ENCODE measurements at places on chromosomes 5 and 9.

GRCh38 chr9:127050152-127050551, 72.3 kb downstream of the ANGPTL2 start:
- no peak for DNase-seq

- no peak for DNase-seq
Observed at GRCh38 chr5:50922942-50923767, 256.7 kb downstream of the PARP8 start.

DNA sequence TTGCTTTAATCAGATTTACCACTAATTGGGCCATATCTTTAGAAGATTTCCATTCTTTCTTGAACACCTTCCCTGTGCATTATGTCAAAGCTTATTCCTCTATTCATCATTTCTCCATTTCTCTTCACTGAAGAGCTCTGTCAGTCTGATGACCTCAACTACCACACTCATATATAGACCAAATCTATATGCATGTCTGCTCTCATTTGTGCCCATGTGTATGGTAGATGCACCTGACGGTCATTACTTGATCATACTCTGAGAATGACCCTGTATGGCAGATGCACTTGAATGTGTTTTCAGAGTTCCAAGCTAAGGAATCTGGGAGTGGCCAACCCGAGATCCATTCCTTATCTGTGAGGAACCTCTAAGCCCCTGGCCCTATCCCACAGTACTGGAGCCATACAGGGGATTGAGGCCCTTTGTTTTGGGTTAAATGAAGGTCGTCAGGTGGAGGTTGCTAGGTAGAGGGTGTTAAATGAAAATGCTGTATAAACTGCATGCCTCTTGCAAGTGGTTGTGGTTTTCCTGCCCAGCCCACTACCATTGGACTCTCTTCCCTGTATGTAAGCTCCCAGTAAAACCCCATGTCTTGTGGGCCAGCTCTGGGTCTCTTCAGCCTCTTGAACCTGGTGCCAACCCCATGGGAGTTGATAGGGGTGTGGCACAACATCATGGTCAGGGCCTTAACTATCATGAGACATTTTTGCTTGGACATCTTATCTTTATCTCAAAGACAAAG, 229.5 kb downstream of the KIAA0825 start:
- no peak for DNase-seq

GRCh38 chr5:92922231-92922967, 658.6 kb downstream of the NR2F1-AS1 start:
- no peak for DNase-seq

- no peak for DNase-seq
Observed at GRCh38 chr5:42665857-42666256, 90.8 kb upstream of the CCDC152 start.

DNA sequence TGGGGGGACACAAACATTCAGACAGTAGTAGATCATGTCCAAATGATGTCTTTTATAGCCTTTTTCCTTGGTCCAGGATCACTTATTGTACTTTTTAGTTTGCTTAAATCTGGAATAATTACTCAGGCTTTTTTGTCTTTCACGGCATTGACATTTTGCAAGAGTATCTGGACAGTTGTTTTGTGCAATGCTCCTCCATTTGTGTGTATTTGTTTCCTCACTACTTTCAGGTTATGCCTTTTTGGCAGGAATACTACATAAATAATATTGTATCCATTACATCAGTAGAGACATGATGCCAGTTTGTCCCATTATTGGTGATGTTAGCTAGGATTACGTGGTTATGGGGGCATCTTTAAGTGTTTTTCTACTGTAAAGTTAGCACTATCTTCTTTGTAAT, 238.3 kb downstream of the MAN2A1 start:
- DNase-seq = no peak

GRCh38 chr9:121213136-121213806, 11.6 kb upstream of the RAB14 start:
- peak; percentile 61 for DNase-seq

GRCh38 chr5:134594797-134595457, 37.7 kb downstream of the SAR1B start:
- peak; percentile 93 for DNase-seq
